ENCODE measurements at places on chromosomes 7 and 10.

DNA sequence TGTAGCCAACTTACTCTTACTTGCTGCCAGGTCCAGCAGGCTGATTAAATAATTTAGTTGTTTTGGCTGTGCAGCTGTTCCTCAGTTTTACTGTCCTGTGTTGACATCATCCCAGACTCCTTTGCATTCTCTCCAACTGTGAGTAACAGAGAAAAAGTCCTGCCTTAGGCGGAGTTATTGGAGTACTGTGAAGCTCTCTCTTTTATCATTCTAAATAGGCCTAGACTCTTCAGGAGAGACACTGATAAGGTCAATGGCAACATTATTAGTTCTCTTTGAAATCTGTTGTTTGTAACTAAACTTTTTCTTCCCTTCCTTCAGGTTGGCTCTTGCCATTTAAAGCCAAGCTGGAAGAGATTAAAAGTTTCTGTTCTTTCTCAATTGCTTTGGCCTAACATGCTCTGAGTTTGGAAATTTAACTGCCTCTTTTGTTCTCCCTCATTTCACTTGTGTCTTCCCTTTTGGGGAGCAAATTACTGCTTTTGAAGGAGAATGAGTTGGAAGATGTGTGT, 215.7 kb upstream of the CSTF2T start:
- peak; percentile 49 for DNase-seq

GRCh38 chr10:125093199-125093973, 67.0 kb downstream of the CTBP2 start:
- DNase-seq, result peak; percentile 69

- DNase-seq, result no peak
Observed at GRCh38 chr7:21084286-21084685, 297.6 kb upstream of the SP8 start.

- DNase-seq, result peak; percentile 79
Observed at GRCh38 chr7:70189776-70190175, 591.5 kb downstream of the AUTS2 start.

- no peak for DNase-seq
Observed at GRCh38 chr10:67696029-67696428, at the start of gene CTNNA3. CTNNA3 (minus strand) TSS chr10:67696195.

DNA sequence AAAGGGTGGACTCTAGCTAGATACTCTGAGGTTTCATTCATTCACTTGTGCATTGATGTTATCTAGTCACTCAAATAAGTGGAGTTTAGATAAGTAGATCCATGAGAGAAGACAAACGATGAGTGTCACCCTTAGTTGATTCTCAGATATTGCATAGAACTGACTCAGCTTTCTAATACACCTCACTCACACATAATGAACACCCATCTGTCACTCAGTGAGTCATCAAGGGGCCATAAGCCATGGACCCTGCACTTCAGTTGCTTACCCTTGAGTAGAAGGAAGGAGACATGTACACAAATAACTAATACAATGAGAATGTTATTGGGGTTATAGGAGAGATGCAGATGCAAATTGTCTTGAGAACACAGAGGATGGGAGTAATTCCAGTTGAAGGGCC, 163.8 kb downstream of the SORCS3 start:
- no peak for DNase-seq

DNA sequence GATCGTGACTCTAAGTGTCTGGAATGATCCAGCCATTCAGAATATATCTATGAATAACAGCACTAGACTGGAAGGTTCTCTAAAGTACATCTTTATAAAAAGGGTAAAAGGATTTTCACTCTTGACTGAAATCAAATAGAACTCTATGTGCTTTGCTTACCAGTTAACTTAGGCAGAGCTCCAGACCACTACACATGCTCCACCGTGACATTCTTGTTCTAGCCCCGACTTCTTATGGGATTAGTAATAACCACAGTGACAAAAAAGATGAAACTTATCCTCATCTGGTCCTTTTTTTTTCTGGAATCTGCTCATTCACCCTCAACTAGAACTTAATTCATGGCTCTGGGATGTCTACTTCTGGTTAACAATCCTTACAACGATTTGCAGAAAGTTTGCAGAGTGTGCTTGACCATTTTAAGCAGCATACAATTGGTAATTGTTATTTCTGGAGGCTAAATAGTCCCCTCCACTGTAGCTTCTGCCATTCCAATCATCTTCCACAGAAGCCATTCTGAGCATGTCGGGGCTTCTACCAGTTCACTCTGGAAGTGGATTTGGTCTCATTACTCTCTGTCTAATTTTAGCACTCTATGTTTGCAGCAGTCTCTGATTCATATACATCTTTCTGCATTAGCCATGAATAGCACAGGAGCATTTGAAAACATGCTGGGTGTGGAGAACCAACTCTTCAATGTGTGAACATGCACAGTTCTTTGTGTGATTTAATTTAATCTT, 163.7 kb upstream of the CDC14C start:
- peak; percentile 84 for DNase-seq

DNA sequence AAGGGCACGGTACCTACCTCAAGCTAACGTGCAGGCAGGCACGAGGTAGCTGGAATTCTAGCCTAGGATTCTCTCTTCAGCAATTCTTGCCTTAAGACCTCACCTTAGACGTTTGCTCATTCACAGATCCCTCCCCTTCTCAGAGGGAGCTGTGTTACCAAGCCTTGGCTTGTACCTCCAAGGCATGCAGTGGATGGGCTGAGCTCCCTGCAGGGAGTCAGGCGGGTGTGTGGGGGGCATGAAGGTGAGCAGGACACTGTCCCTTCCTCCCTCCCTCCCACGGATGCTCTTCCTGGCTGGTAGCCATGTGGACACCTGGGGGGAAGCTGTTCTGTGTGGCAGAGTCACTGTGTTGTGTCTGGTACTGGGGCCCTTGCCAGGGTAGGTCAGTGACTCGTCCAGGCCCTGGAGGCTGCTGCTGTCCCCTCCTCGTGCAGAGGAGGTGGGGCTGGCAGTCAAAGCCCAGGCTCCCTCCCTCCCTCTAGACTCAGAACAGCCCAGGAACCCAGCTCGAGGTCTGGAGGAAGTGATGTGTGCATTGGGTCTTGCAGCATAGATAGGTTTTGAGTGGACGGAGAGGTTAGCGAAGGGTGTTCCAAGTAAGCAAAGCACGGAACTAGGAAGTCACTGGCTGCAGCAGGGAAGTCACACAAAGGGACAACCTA, 222.2 kb upstream of the SH2B2 start:
- DNase-seq, result no peak

- DNase-seq, result no peak
Observed at GRCh38 chr7:127704211-127704610, 52.2 kb downstream of the SND1 start.

DNA sequence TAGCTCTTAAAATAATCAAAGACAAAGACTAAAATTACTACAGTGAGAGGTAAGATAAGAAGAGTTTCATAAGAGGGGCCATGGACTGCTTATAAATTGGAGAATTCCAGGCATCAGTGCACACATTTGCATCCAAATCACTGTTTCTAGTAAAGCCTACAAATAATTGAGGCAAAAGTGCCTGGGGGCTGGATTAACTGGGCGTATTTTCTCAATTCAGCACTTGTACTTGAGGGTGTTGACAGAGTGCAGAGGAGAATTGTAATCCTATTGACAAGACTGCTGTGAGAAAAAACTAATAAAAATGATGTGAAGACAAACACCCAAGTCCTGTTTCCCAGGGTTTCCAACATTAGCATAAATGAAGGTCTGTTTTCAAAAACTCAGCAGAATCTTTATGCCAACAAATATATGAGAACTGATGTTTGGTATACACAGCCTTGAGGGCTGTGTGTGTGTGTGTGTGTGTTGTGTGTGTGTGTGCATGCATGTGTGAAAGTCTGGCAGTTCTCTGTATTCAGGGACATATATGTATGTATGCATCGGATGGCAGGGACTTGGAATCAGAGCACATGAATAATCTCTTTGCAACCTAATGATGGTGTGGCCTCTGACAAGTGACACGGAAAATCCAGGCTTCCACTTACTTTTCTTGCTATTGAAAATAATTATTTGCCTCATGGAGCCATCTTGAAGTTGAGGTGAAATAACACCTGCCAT, 182.1 kb upstream of the CDC14C start:
- no peak for DNase-seq

DNA sequence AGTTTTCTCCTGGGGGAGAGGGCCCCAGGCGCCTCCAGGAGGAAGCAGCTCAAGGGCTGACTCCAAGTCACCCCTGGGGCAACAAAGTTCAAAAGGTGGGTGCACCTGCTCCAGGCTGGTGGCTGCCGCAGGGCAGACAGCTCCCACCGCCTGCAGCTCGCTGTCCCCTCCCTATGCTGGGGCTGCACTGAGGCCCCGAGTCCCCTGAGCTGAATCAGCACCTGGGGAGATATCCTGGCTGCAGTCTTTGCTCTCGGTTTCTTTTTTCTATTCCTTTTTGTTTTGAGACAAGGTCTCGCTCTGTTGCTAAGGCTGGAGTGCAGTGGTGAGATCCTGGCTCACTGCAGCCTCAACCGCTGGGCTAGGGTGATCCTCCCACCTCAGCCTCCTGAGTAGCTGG, 183.4 kb downstream of the DNAJB6 start:
- no peak for DNase-seq

GRCh38 chr7:33903791-33904680, 1.3 kb upstream of the BMPER start:
- peak; percentile 79 for DNase-seq

DNA sequence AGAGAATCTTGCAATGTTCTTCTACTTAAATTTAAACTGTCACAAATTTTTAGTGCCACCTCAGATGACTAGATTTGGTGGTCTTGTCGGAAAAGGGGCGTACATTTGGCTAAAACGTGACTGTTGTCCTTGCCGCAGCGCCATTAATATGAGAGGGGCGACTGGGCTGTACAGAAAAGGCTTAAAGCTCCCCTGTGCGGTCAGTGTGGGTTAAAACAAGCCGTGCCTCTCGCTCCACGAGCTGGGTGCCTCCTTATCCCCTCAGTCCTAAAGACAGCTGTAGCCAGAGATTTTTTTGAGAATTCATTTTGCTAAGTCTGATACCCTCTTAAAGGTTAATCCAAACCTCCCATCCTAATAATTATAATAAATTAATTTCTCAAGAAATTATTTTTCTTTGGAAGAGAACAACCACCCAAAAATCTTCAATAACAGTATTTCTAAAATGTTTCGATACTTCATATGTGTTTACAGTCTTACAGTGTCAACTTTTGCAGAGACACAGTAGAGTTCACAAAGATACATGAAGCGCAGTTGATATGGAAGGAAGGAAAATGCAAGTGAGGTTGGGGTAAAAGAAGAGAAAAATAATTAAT, 68.6 kb downstream of the C7orf25 start:
- DNase-seq, result peak; percentile 42
